ENCODE measurements at places on chromosomes 1 and 21.

GRCh38 chr1:186859995-186860394, 31.2 kb downstream of the PLA2G4A start:
- DNase-seq: no peak

DNA sequence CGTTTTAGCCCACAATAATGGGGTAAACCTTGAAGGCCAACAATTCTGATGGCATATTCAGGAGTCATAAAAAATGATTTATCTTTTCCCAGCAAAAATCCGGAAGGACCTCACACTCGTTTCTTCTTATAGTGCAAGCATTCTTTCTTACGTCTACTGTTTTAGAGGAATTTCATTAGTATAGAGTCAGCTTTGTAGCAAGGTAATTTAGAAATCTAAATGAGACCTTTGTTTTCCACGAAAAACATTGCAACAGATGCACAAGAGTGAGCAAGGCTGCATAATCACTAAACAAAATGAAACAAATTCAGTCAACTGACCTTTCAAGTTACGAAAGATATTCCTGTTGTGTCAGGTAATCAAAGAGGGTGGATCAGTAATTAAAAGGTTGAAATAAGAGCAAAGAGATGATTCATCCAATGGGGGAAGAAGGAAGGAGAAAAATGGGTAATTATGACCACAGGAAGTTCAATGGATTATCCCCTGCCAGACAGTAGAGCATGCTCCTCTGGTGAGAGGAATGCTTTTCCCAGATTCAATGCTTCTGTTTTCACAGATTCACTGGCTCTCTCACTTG, 560 bp upstream of the CSDE1 start:
- DNase-seq: no peak

DNA sequence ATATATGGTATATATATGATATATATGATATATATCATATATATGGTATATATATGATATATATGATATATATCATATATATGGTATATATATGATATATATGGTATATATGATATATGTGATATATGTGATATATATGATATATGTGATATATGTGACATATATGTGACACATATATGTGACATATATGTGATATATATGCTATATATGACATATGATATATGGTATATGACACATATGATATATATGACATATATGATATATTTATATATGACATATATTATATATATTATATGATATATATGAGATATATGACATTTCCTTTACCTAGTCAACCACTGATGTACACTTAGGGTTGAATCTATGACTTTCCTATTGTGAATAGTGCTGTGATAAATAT, 36.1 kb upstream of the EEIG2 start:
- no peak for DNase-seq

- DNase-seq: no peak
These were observed 332.8 kb downstream of the DISC1 start for GRCh38 chr1:231959225-231959884.

- DNase-seq: no peak
These were observed 32.4 kb upstream of the CAMSAP2 start for GRCh38 chr1:200706111-200706814.

DNA sequence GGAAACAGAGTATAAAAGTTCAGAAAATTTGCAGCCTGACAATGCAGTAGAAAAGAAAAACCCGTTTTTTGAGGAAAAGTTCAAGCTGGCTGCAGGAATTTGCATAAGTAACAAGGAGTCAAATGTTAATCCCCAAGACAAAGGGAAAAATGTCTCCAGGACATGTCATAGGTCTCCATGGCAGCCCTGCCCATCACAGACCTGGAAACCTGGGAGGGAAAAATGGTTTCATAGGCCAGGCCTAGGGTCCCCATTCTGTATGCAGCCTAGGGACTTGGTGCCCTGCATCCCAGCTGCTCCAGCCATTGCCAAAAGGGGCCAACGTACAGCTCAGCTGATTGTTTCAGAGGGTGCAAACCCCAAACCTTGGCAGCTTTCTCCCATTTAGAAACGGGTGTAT, 3.6 kb upstream of the KCNT2 start:
- no peak for DNase-seq

DNA sequence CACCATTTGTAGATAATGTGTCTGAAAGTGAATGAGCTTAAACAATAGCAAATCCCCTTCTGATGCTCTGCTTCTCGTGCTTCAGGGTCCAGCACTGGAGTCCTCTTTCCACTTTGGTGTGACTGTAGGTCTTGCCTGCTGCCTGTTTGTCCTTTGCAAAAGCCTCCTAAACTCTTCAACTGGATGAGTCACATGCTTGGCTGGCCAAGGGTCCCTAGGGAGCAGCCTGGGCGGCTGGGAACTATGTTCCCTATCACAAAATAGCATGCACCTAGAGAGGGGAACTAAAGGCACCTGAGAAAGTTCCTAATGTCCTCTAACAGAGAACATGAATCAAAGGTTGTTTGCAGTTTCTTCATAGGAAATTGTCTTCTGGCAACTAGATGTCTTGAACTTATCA, 607.2 kb upstream of the PLXNA2 start:
- DNase-seq: no peak

DNA sequence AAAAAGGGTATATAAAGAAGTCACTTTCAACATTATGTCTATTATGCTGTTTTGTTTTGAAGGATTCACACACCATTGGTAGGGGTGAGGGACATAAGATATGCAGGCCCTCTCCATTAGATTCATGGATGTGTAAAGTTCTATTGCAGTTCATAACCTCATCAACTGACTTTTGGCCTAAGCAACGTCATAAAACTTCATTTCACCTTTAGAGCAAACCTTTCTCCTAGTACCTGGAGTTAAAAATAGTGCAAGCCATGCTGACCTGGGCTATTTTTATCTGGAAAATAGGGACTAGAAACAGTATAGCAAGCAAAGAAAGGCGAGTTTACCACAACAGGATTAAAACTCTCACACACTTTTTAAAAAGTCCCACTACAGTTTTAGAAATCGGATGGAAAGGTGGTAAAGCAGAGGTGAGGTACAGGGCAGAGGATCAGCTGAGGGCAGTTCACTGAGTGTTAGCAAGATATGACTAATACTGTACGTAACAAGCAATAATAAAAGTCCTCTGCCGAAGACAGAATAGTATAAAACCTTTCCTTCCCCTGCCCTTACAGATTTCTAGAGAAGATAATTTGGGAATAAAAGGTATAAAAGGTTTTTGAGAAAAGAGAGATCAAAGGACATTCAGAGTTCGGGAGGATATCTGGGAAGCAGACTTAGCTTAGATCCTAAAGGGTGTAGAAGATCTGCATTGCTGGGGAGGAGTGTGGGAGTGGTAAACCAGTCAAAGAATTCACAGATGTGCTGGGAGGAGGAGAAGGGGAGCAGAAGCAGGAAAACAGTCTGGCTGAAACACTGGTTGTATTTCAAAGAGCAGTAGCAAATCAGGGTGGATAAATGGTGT, 14.3 kb downstream of the EGLN1 start:
- DNase-seq: no peak

DNA sequence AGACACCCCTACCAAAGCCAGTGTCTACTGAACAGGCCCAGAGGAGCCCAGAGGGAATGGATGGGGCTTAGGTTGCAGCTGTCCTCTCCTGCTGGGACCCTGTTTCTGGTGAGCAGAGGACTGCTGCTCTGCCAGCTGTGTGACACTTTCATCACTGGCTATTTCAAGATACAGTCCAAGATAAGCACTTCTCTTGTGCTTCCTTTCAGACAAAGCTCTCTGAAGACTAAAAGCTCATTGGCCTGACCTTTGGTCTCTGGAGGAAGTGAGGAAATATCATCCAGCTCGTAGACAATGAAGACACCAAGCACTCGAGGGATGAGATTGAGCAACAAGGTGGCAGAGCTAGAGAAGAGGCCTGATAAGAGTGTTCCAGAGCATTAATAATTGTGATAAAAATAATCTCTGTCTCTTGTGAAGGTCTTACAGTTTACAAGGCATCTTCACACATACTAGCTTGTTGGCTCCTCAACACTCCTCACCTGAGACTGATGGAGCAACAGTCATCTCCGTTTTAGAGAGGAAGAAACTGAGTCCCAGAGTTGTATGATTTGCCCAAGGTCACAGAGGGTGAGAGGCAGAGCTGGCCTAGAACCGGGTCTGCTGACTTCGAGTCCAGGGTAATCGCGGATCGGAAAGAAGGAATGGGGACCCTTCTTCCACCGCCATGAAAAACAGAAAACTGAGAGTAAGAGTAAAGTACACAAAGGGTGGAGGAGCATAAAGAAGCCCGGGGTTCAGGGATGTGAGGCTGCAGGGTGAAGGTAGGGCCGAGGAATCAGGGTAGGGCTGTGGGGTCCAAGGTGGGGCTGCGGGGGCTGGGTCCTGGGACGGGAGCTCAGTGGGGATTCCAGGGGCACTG, 666 bp downstream of the PAFAH2 start:
- DNase-seq: no peak

DNA sequence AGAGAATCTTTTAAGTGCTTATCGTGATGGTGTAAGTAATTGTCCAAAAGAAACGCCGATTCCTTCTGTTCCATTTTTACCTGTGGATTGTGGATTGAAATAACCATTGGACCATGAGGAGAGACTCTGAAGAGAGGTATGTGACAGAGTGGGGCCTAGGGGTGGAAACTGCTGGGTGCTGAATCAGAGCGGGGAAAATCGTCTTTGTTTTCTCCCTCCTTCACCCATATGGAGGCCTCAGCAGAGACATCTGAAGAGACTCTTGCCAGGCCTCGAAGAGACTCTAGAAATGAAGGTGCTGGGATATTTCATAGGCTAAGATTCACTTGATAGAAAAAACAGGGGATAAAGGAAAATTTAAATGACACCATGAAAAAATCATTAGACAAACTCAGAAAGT, 1327.0 kb downstream of the BRINP3 start:
- no peak for DNase-seq

DNA sequence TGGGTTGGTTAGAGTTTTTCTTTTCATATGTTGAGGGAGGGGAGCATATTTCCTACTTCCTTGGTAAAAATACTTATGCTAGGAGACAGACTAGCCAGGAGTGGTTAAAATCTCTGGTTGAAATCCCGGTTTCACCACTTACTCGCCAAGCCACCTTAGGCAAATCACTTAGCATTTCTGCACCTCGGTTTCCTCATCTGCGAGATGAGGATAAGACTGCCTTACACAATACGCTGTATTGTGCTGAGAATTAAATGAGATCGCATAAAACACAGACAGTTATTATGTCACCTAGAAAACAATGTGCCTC, 1.4 kb downstream of the IFFO2 start:
- no peak for DNase-seq

All from activated CD4-positive, alpha-beta T cell treated with anti-CD3 and anti-CD28 coated beads for 1 hour (primary cell).